ENCODE measurements at places on chromosomes 4 and X.

DNA sequence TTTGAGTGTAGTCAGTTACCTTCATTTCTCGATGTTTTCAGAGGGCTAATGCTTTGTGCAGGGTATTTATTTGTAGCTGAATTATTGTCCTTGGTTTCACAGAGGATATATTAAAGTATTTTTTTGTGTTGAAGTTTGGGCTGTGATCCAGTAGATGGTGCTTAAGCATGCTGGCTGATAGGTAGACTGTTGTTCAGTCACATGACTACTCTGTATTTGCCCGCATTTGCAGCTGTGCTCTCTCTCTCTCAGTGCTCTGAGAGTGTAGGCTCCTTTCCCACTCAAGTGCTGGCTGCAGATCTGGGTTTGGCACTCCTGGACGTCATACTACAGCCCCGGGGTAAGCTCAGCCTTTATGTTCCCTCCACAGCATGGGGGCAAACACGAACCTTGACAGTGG is 21.7 kb downstream of the RAB40AL start:
- no peak for DNase-seq

- DNase-seq = no peak
Measured at GRCh38 chrX:21863241-21863640, 7.5 kb downstream of the YY2 start.

DNA sequence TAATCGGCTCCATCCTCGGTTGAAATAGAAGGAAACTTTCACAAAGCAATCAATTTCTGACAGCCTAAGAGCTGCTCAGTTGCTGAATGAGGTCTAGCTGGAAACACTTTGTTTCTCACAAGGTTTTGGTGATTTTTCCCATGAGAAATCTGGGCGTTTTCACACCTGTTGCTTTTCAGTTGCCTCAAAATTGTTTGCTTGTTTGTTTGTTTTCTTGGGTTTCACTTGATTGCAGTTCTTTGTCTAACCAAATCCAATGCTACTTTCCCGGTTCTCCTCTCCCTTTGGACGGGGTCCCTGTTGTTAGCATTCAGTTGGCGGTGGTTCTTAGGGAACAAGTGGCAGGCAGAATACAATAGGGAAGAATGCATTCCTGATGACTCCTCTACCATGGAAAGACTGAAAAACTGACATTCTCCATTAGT is 135.5 kb downstream of the PALLD start:
- DNase-seq = no peak

GRCh38 chr4:21848021-21848420 is 100.6 kb downstream of the KCNIP4 start:
- DNase-seq = no peak

GRCh38 chr4:108574402-108574801 is 46.0 kb upstream of the RPL34 start:
- DNase-seq = no peak

DNA sequence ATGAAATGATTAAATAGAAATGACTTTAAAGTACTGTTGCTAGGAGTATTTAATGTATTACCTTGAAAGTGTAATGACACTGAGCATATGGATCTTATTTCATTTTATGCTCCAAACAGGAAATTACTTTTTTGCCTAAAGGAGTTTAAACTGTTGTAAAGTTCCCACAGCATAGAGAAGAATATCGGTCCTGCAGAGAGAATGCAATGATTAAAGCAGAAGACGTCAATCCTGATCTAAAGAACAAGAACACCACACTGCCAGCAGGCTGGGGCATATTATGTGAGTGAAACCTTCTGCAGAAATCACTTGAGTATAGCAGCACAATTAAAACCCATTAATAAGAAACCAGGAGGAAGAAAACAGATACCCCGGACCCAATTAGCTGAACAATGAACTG is 72.8 kb upstream of the CAMK2D start:
- no peak for DNase-seq

GRCh38 chr4:99983289-99983943 is 33.3 kb upstream of the H2AZ1 start:
- no peak for DNase-seq

- no peak for DNase-seq
Measured at GRCh38 chr4:87074121-87074488, 139.3 kb downstream of the AFF1 start.

DNA sequence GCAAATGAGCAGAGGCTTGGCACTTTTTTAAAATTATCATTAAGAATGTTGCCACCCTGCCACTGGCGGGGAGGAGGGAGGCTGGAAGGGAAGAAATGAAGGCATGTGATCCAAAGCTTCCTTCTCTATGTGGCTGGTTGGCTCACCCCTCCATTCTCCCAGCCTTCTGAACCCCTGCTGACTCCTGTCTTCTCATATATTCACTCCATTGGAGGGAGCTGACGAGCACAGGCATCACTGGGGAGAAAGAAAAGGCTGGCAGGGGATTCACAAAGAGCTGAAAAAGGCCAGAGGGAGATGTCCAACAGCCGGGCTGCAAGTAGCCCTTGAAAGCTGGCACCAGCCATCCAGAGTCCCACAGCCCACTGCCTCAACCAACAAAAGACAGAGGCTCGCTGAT is 495.6 kb downstream of the BCOR start:
- no peak for DNase-seq

- peak; percentile 51 for DNase-seq
Measured at GRCh38 chr4:1171311-1172227, 814 bp downstream of the SPON2 start.

Measured in activated T-helper 2 cell treated with anti-CD3 and anti-CD28 coated beads, Interferon-gamma antibody, Interleukin-2, Interleukin-4, amounts not matched to agents 10 μg/mL and 5 μg/mL and 100 μg/mL, durations not matched to agents 14 hours and 24 hours and 36 hours (primary cell).